ENCODE measurements at places on chromosomes 2 and 18. TPM values are rescaled to one million over a fixed set of nuclear protein-coding genes. Genes with fewer than 3 reads are reported as not detected.

- H3K4me1 ChIP-seq: no peaks in the 10 kb centered on the region
- peaks cover 81% of the 10 kb centered on the region for H3K27me3 ChIP-seq
- no peaks in the 10 kb centered on the region for H3K36me3 ChIP-seq
- no peak overlapping the region for H3K4me3 ChIP-seq
- no peak for DNase-seq
Measured at GRCh38 chr18:74444104-74444503, 13.0 kb downstream of the DIPK1C start.

DNA sequence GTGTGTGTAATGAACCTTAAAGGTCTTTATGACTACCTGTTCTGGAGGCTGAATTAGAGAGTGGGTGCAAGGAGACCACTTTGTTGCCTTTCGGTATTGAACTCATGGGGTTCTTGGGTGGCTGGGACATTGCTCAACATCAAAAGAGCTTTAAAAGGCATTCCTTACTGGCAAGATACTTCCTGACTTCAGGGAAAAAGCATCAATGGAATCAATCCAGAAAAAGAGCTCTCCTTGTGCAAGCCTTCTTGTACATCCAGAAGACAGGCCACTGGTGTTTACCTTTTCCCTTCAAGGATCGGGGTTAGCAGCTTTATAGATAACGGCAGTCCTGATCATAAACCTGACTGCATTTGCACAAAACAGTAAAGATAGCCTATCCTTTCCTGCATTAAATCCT lies 9.5 kb downstream of the PNO1 start:
- H3K27ac ChIP-seq: no peak overlapping the region
- no peaks in the 10 kb centered on the region for H3K27me3 ChIP-seq
- H3K36me3 ChIP-seq: peaks cover 53% of the 10 kb centered on the region
- no peak overlapping the region for H3K4me3 ChIP-seq

- H3K27me3 ChIP-seq: no peaks in the 10 kb centered on the region
- DNase-seq: peak; percentile 72
- H3K27ac ChIP-seq: peak overlapping the region; percentile 20
- peaks cover 18% of the 10 kb centered on the region for H3K4me1 ChIP-seq
- H3K4me3 ChIP-seq: peak overlapping the region; percentile 43
Measured at GRCh38 chr2:150601280-150602038, 114.0 kb upstream of the RND3 start.

C2orf80 gene
- not detected for total RNA-seq
